ENCODE measurements at places on chromosomes 12 and 14.

DNA sequence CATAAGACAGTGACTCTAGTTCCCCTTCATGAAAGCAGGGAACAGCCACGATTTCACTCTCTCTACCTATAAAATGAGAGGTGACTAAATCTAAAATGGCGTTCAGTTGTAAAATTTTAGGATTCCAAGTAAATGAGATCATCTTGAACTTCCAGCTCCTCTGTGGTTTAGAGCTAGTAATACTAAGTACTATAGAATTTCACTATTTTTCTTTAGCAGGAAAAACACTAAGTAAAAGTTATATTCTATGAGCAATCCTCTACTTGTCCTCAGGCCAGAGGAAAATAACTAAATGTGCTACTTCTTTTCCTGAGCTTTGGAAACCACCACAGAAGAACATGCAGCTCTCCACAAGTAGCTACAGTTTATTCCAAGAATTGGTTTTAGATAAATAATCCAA is 55.6 kb downstream of the NIN start:
- peak; percentile 94 for DNase-seq

DNA sequence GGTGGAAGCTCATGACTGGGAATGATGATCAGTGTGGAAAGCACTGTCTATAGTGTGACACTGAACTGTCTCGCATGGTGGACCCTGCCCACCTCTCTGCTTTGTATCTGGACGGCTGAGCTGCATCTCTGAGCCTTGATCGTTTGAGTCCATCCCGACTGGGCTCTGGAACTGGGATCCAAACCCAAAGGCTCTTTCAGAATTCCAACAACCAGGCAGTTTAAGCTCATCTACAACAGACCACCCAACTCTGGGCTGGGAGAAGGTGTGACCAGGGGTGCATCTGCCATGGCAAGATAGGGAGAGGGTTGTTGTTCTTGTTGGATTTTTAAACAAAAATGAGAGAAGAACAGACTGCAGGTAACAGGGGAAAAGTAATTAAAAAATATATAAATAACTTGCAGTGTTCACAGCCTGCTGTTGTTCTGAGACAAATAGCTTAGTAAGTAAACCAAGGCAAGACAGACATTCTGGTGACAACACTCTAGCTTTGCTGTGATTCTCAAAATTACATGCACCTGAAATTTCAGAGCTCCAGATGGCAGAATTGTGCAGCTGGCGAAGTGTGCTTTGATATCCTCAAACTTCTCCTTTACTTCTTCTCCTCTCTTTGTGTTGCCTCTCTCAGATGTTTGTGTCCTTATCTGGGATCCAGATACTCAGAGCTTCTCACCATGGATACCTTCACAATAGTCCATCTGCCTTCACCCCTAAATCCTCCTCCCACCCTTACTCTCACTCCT is 209.6 kb downstream of the EMP1 start:
- DNase-seq = no peak

DNA sequence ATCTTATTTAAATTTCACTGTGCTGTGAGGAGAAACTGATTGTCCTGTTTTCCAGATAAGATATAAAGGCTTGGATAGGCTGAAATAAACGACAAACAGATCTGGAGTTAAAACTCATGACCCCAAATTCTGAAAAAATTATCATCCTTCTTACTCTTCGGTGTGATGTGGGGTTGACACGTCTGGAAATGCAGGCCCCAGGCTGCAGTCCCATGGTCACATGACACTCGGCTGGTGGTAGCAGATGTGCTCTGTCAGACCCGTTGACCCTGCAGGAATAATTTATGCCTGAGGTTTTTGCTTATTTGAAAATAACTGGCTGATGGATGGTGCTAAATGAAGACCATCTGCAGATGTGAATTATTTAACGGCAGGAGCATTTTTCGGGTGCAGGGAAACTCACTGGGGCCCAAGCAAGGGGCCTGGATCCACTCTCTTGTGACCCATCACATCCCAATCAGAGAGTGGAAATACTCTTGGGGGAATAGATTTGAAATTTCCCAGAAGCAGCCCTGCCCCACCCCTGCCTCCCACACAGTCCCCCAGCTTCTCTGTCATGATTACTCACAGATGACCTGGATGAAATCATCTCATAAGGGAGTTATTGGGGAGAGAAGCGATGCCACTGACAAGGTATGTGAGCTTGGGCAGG is 47.7 kb upstream of the CMKLR1 start:
- DNase-seq = no peak

- DNase-seq = no peak
These were observed 133.6 kb upstream of the VRK1 start for GRCh38 chr14:96663491-96664067.

DNA sequence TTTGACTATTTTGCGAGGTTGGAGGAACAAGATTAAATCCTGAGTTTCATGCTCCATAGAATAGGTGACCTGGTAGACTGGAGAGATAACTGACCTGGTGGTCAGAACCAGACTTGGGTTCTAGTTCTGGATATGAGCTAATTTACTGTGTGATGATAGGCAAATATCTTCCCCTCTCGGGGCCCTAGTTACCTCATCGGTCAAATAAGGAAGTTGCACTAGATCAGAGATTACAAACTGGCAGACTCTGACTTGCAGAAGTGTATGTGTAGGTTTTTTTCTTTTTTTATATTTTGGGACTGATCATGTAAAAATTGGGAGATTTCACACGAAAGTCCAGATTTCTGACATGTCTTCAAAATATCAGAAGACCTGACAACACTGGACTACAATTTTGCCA is 37.0 kb downstream of the RPH3A start:
- no peak for DNase-seq

- DNase-seq = no peak
These were observed 57.4 kb downstream of the IFNG start for GRCh38 chr12:68102163-68102562.

DNA sequence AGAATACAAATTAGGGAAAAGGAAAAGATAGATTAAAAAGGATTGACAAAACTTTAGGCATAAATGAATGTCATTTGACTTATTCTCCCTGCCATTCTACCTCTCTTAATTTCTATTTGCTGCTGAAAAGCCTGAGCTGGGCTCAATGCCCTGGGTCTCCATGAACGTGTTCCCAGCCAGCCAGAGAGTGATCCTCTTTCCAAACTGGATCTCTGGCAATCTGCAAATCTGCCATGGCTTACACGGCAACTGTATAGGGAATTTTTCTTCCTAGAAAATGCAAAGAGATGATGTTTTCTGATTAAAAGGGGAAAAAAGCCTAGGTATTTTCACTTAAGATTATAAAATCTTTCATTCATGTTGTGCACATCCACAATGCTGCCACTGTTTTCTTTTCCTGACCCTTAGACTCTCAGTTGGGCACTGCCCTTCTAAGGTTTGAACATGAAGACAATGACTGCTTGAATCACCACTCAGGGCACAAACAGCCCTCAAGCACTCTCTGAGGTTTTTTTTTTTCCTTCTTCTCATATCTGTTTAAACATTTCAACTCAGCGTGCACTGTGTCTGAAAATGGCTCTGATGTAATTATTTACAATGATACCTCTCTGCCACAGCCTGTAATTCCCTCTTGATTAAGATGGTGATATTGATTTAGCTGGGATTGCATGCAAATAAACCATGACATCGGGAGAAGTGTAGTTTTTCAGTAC is 60.3 kb downstream of the DACT1 start:
- no peak for DNase-seq

DNA sequence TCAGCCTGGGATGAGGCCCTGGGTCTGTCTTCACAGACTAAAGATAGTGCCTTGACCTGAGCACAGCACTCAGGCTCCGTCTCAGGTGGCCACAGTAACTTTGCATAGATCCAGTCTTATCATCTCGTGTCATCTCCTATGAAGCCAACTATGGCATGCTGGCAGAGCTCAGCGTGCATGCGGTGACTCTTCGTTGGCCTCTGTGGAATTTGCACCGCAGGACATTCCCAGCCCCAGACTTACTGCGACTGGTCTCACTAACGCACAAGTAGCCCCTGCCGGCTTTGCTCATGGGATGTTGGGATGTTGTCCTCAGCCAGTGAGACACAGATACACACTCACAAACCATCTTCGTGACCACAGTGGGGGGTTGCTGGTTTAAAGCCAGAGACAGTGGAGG is 199.6 kb downstream of the CHST11 start:
- no peak for DNase-seq

DNA sequence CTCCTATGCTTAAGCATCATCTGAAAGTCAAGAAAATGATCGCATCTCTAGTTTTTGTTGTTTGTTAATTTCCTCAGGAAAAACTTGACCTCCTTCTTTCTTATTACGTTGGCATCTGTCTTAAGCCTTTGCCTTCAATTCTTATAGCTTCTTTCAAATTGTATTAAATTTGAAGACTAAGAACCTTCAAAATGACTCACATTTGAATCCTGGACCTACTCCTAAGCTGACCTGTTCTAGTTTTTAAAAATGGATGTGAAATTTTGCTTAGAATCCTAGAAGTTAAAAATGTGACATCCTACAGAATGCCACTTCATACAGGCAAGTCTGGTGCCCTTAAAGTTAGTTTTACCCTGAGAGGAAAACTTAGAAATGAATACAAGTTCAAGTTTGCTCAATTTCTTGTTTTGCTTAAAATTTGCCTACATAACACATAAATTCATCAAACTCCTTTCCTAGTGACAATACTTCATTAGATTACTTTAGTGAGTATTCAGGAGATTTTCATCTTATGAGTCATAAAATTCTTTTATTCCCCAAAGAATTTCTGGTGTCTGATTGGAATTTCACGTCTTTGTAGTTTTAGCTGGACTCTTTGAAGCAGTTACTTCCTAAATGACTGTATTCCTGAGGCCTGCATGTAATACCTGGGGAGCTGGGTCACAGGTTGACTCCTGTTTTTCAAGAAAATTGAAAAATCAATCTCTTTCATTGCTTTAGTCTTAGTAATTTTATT is 152.3 kb downstream of the MSRB3 start:
- DNase-seq = peak; percentile 78

GRCh38 chr12:112105891-112106290 is 2.7 kb downstream of the NAA25 start:
- no peak for DNase-seq

All from EH (cell line).